ENCODE measurements at places on chromosomes 2 and 18.

GRCh38 chr2:44777036-44777435, 164.5 kb upstream of the SIX3 start:
- no peak for DNase-seq

GRCh38 chr2:239337877-239338484, 62.8 kb downstream of the HDAC4 start:
- no peak for DNase-seq

DNA sequence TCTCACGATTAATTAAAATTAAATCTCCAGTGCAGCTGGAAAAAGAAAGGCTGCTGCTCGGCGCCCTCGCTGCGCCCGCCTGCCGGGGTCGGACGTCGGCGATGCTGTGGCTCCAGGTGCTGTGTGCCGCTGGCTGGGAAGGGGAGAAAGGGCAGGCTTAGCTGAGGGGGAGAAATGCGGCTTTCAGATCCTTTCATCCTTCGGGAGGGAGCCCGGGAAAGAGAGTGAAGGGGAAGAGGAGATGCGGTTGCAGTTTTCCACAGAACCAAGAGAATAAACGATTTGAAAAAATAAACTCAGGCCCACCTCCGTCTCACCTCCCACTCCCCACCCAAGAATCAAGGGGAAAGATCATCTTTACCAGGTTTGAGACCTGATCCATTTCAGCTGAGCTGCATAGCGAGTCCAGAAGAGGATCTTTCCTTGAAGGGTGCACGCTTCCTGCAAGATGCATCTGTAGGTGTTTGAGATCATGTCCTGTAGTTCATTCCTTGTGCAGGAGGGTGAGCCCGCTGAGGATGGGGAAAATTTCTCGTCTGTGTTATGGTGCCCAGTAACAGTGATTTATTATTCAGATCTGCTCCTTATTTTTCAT, 495 bp downstream of the TMEM169 start:
- DNase-seq = no peak

GRCh38 chr2:27441226-27441926, 805 bp upstream of the KRTCAP3 start:
- DNase-seq = no peak

DNA sequence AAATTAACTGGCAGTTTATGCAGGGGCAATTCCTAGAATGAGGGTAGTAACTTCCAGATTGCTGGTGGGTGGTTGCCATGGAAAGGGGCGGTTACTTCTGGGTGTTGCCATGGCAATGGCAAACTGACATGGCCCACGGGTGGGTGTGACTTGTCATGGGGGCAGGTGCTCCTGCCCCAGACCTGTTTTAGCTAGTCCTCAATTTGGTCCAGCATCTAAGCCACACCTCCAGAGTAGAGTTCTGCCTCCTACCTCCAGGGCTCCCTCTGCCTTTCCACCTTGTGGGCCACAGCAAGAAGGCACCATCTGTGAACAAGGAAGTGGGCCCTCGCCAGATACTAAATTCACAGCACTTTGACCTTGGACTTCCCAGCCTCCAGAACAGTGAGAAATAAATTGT, 148.7 kb downstream of the TFCP2L1 start:
- no peak for DNase-seq

- no peak for DNase-seq
Observed at GRCh38 chr2:128350736-128351135, 32.1 kb upstream of the HS6ST1 start.

DNA sequence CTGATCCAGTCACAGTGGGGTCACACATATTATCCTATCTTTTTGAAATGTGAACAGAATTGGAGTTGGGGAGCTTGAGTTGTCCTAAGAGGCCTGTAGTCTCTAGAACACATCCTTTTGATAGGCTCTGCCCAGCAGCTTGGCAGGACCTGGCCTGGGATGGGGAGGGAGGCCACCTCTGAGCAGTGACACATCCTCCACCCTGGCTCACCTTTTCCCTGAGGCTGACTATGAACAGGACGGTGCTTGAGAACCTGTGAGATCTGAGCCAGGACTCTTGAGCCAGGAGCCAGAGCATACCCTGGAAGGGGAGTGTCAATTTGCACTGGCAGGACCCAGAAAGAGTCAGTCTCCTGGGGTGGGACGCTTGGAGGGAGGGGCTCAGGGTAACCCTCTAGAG, 17.7 kb upstream of the ATP6V1B1 start:
- no peak for DNase-seq

DNA sequence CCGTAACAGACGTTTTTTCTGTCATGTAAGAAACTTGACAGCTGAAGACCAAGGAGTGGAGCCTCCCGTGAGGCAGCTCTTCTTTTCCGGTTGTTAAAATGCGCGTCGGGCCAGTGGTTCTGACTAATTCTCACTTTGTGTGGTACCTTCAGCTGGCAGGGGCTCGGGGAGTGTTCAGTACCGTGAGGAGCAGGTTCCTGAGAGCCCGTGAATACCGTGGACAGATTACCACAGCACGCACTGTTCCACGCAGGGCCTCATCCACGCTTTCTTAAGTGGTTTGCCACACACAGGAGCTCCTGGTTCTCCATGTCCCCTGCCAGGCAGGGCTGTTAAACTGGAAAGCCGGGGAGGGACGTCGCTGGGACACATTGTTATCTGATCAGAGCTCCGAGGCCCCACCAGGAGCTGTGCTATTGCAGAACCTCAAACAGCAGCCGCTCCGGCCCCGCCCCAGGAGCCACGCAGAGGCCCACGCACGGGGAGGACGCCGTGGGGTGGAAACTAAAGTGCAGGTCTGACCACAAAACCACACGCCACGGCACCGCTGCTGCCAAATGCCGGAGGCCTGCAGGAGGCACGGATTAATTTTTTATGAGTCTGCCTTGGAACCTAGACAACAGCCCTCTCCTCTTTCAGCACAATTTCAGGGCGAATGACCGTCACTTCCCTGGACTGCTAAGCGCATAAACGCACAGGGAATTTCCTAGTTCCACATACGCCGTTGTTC, 43.3 kb downstream of the NFATC1 start:
- no peak for DNase-seq

- DNase-seq = no peak
Observed at GRCh38 chr18:13239171-13239956, 20.8 kb downstream of the LDLRAD4 start.

GRCh38 chr2:9010866-9011265, 7.4 kb upstream of the MBOAT2 start:
- DNase-seq = no peak

GRCh38 chr2:112077814-112078213, 22.7 kb downstream of the TMEM87B start:
- no peak for DNase-seq

DNA sequence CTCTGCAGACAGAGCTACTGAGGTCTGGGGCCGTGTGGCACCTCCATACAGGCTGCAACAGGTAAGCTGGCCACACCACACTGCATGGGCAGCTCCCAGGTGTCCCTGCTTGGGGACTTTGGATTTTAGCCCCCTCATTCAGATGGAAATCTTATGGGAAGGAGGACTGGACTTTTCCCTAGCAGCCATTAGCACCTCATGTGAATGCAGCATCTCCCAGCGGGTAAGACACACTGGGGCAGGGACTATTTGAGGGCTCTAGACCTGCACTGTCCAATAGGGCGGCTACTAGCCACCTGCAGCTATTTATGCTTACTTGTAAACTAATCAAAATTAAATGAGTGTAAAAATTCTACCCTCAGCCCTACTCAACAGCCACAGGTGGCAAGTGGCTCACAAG, 34.2 kb upstream of the GLI2 start:
- no peak for DNase-seq

GRCh38 chr18:456361-457139, 44.0 kb downstream of the COLEC12 start:
- DNase-seq = no peak

- DNase-seq = no peak
Observed at GRCh38 chr2:60862642-60863041, 18.7 kb upstream of the REL start.

- no peak for DNase-seq
Observed at GRCh38 chr2:216402751-216403150, 9.5 kb upstream of the SMARCAL1 start.

GRCh38 chr18:47983946-47984345, 53.5 kb upstream of the SMAD2 start:
- DNase-seq = no peak

GRCh38 chr2:60992985-60993392, 24.5 kb upstream of the PEX13 start:
- no peak for DNase-seq

DNA sequence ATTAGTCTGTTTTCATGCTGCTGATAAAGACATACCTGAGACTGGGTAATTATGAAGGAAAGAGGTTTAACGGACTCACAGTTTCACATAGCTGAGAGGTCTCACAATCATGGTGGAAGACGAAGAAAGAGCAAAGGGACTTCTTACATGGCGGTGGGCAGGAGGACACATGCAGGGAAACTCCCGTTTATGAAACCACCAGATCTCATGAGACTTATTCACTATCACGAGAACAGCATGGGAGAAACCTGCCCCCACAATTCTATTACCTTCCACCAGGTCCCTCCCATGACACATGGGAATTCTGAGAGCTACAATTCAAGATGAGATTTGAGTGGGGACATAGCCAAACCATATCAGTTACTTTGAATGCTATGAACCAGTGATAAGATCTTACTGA, 44.1 kb downstream of the SCTR start:
- DNase-seq = no peak

- peak; percentile 33 for DNase-seq
Observed at GRCh38 chr2:26740890-26741302, 23.2 kb upstream of the SLC35F6 start.

GRCh38 chr2:139175510-139175909, 395.3 kb upstream of the NXPH2 start:
- no peak for DNase-seq

- DNase-seq = no peak
Observed at GRCh38 chr2:86416146-86416545, 25.0 kb upstream of the KDM3A start.

- DNase-seq = no peak
Observed at GRCh38 chr2:131580187-131580586, 52.5 kb downstream of the CCDC74A start.

DNA sequence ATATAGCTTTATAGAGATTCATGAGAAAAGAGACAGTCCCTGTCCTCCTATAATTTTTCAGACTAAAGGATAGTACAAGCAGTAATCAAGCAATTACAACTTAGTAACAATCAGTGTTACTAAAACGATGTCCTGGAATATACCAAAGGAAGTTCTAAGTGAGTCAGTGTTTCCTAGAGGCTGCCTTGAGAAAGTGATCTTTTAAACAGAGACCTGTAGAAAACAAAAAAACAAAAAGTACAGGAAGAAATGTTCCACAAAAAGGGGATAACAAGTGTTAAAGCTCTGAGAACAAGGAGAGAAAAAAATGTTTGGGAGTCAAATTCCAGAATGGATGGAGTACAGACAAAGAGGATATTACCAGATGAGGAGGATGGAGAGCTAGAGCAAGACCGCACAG, 556.4 kb downstream of the ERBB4 start:
- DNase-seq = no peak

GRCh38 chr2:160269365-160269764, 69.3 kb upstream of the ITGB6 start:
- no peak for DNase-seq

DNA sequence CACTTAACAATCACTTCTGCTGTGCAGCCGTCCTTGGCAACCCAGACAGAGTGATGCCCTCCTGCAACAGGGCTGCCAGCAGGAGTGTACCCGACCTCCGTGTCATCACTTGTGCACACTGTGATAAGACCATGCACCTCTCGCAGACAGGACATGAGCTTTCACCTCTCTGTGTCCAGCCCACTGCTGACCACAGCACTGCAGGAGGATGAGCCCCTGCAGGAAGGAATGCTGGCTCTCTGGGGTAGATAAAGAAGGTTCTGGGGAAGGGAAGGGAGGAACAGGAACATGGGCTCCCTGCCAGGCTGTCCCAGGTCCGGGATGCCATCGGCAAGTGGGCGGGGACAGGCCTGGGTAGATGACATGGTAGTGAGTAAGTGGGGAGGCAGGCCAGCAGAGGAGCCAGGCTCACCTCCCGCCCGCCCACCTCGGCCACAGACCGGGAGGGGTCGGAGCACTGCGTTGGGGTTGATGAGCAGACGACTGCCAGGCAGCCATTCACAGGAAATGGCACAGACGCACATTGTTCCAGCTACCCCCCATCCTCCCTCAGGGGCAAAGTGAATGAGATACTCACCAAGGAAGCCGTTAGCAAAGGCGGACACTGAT, 18.6 kb upstream of the COL6A3 start:
- peak; percentile 87 for DNase-seq

GRCh38 chr2:186523791-186524190, 37.7 kb downstream of the ZC3H15 start:
- no peak for DNase-seq

GRCh38 chr18:27211569-27211968, 26.5 kb upstream of the CHST9 start:
- DNase-seq = no peak

DNA sequence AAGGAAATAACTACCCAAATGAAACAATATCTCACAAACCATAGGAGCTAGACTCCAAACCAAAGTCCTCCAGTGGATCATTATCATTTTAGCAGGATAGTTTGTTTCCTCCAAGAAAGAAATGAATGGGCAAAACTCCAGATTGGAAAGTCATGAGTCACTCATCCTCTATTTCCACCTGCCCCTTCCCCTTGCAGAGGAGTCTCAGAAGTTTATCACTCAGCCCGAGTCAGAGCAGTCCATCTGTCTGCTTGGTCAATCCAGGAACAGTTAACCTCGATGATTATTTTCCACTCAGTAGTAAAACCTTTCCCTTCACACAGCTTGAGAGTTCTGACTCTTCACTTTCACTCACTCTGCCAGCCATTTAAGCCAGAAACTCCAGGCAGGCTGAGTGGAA, 462.2 kb downstream of the BCL11A start:
- no peak for DNase-seq

GRCh38 chr2:103740631-103741030, 978.8 kb downstream of the TMEM182 start:
- no peak for DNase-seq

DNA sequence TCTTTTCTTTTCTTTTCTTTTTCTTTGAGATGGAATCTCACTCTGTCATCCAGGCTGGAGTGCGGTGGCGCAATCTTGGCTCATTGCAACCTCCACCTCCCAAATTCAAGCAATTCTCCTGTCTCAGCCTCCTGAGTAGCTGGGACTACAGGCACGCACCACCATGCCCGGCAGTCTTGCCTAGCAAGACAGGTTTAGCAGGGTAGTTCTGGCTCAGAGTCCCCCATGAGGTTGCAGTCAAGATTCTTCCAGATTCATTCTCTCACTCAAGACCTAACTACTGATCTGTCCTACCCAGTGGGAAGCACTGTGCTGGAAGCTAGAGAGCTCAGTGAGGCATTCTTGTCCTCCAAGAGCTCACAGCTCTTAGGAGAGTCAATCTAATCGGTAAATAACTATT, 17.6 kb upstream of the ZAP70 start:
- no peak for DNase-seq

GRCh38 chr2:176833671-176834070, 378.9 kb upstream of the HNRNPA3 start:
- no peak for DNase-seq
